Glomerular endothelial cell (primary cell): ENCODE measurements at places on chromosomes 1 and 21.
A peak's percentile ranks its signal among the peaks of the same experiment; 100 is the strongest.

DNA sequence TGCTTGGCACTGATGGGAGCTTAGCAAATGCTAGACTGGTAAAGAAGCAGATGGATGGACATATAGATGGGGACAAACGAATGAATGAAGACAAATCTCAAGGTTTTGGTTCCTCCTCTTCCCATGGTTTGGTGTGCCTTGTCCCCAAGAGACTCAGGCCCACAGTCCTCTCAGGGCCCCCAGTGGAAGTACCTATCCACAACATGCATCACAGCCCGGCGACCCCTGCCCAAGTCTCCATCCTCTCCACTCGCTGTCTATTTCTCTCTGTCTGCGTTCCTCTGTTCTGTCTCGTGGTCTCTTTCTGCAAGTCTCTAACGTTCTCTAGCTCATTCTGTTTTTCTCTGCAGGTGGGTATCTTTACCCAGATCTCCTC, 85.8 kb downstream of the GLIS1 start:
- no peak for DNase-seq

- DNase-seq, result no peak
Observed at GRCh38 chr1:31799895-31800673, 15.7 kb downstream of the SPOCD1 start.

DNA sequence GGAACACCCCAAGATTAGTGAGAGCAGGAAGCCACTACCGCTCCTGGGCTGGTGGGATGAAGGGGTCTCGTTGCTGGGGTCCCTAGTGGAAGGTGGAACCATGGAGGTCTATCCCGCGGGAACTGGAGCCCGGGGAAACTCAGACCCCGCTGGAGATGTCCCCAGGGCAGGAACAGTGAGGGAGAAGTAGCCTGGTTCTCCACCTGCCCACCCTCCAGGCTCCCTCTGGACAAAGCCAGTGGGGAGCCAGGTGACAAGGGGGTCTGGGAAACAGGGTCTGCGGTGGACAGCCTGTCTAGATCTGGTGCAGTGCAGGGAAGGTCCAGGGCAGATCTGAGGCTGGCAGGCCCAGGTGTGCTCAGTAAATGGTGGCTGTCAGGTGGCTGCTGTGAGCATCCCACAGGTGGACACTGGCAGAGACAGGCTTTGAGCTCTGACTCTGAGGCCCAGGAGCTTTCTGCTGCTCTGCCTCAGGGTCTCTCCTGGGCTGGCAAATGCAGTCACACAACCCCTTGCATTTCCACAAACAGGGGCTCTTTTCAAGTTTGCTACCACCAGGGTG, 88.0 kb upstream of the TLR5 start:
- DNase-seq, result no peak

GRCh38 chr1:115098979-115099692, 9.8 kb upstream of the TSPAN2 start:
- DNase-seq, result peak; percentile 34

GRCh38 chr1:29629401-29629800, 393.1 kb downstream of the PTPRU start:
- DNase-seq, result no peak
